Fibroblast of skin of scalp (primary cell): ENCODE measurements at places on chromosomes 3 and 15.
A peak's percentile ranks its signal among the peaks of the same experiment; 100 is the strongest.

GRCh38 chr3:150346266-150346665 lies 61.8 kb upstream of the TSC22D2 start:
- DNase-seq = no peak

- DNase-seq = no peak
Measured at GRCh38 chr15:77225646-77226045, 154.7 kb upstream of the TSPAN3 start.

GRCh38 chr15:88804257-88804656 lies 1.0 kb downstream of the ACAN start:
- peak; percentile 31 for DNase-seq

- DNase-seq = peak; percentile 69
Measured at GRCh38 chr3:66483006-66483405, 17.8 kb downstream of the LRIG1 start.

DNA sequence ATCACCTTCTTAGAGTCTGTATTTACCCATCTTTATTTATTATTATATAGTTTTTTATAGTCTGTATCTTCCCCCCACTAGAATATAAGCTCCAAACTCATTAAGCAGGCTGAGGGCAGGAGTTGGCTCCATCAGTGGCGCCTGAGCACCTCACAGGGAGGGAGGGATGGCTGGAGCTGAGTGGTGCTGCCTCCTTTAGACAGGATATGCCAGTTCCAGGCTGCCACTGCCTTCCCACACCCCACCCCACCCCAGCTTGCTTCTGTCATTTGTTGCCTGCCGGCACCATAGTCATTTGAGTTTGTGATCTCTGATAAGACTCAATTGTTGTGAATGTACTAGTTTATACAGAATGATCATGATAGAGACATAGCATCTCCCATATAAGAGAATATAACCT lies 85.5 kb downstream of the KLHL25 start:
- no peak for DNase-seq

GRCh38 chr15:85652457-85652856 lies 142.3 kb downstream of the KLHL25 start:
- no peak for DNase-seq

GRCh38 chr3:53255423-53255774 lies 423 bp downstream of the TKT start:
- no peak for DNase-seq

GRCh38 chr3:47197287-47197686 lies 33.4 kb upstream of the SETD2 start:
- DNase-seq = no peak

GRCh38 chr15:75666823-75667501 lies 19.2 kb downstream of the SNX33 start:
- DNase-seq = peak; percentile 100

DNA sequence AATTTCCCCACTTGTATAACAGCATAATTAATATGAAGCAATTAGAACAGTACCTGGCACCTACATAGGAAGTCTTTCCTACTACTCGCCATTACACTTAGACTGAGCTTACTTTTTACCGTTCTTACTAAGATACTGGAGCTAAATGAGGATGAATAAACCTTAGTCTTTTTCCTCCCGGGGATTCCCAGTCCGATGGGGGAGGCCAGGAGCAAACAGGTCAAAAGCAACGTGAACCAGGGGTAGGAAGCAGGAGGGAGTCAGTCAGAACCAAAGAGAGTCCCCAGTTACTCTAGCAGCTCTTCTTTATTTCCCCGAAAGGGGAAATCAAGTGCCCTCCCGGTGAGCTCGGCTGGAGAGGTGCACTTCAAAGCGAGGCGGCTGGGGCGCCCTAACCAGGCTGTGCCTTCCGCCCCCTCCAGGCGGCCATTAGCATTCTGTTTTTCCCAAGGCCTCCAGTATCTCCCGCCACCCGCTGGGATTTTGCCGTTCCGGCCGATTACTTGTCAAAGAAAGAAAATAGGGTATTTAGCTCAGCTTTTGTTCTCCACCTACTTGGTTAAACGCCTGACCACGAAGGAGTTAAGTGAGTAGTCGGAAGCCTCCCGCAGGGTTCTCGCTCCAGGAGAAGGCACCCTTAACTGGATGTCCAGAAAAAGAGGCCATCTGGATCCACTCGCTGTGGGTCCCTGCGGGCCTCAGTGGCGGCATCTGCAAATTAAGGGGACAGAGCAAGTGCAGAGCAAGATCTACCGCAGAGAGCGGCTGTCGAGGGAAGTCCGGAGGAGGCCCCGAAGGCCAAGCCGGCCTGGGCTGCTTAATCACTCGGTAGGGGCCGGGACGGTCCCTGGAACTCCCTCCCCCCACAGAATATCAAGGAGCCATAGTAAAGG lies 6.3 kb upstream of the EOMES start:
- no peak for DNase-seq

- peak; percentile 46 for DNase-seq
Measured at GRCh38 chr3:194879991-194880939, 194.6 kb downstream of the FAM43A start.

- DNase-seq = no peak
Measured at GRCh38 chr3:16512435-16513140, 911 bp downstream of the RFTN1 start.

DNA sequence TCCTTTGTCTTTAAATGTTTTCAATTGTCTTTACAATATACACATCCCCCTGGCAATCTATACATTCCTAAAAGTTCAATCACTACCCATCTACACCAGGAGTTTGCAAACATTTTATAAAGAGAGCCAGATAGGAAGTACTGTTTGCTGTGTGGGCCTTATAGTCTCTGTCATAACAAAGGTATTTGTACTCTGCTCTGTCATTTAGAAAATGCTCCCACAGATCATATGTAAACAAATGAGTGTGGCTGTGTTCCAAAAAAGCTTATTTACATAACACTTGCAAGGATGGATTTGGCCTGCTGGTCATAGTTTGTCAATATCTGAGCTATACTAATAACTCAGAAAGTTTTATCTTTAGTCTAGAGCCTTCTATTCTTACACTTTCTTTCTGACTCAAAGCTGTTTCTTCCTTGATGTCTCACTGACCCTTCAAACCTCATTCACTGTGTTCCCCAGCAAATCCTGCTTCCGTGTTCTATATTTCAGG lies 511.9 kb downstream of the GBE1 start:
- DNase-seq = peak; percentile 70

GRCh38 chr3:50591196-50591741 lies 20.3 kb downstream of the CISH start:
- DNase-seq = no peak

GRCh38 chr3:126959921-126960603 lies 22.9 kb upstream of the PLXNA1 start:
- DNase-seq = peak; percentile 51

- no peak for DNase-seq
Measured at GRCh38 chr3:107781253-107781652, 258.5 kb downstream of the BBX start.

GRCh38 chr15:58492661-58493397 lies 61.0 kb downstream of the LIPC start:
- DNase-seq = peak; percentile 23

GRCh38 chr3:141308588-141309218 lies 59.6 kb upstream of the ZBTB38 start:
- peak; percentile 59 for DNase-seq

- no peak for DNase-seq
Measured at GRCh38 chr3:134092208-134092701, 62.5 kb upstream of the SLCO2A1 start.

DNA sequence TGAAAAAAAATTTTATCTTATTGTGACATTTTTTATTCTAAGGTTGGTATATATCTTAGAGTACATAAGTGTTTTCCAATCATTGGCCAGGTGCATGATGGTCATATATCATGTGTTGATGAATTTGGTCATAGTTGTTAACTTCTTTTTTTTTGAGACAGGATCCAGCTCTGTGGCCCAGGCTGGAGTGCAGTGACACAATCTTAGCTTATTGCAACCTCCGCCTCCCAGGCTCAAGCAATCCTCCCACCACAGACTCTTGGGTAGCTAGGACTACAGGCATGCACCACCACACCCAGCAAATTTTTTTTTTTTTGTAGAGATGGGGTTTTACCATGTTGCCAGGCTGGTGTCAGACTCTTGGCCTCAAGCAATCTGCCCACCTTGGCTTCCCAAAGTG lies 44.0 kb downstream of the PCCB start:
- DNase-seq = no peak

DNA sequence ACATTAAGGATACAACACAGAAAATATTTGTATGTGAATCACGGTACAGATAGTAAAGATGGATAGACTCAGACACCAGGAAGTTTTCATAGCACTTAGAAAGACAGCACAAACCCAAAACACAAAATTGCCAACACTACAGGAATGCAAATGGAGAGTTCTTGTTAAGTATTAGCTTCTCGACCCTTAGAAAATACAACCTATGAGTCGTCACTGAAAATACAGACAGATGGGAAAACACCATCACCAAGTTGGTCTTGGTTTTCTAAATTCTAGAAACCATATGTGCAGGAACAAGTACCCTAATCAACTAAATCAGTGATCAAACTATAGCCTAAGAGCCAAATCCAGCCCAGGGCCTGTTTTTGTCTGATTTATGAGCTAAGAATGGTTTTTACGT lies 50.7 kb downstream of the PEAK1 start:
- peak; percentile 43 for DNase-seq

DNA sequence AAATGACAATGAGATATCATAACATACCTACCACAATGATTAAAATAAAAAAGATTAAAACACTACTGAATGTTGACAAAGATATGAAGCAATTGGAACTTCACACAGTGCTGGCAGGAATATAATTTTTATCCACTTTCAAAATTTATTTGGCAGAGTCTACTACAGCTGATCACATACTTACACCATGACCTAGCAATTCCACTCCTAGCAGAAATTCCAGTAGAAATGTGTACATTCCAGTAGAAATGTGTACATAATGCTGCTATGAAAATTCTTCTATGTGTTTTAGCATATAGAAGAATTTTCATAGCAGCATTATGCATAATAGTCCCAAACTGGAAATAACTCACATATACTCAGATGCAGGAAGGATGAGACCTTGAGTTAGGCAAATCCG lies 43.5 kb downstream of the IFT57 start:
- peak; percentile 86 for DNase-seq

GRCh38 chr15:48636511-48636910 lies 9.0 kb downstream of the FBN1 start:
- peak; percentile 94 for DNase-seq

DNA sequence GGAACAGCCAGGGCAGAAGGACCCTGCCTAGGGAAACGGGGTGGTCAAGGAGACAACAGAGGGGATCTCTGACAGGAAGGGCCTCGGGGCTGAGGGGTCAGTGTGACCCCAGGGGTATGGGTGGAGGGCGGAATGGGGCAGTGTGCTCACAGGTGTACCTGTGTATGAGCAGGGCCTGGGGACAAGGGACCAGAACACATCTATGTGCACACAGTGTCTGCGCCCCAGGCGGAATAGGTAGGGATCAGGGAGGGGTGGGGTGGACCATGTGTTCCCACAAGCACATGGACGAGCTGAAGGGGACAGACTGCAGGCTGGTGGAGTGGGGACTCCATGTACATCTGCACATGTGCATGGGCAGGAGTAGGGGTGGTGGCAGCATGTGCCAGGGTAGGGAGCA lies 5.0 kb upstream of the TLR9 start:
- DNase-seq = no peak

- DNase-seq = no peak
Measured at GRCh38 chr3:187006864-187007630, 76.7 kb downstream of the ST6GAL1 start.

GRCh38 chr3:168624892-168625448 lies 529.2 kb upstream of the GOLIM4 start:
- DNase-seq = no peak

GRCh38 chr3:47802734-47803479 lies at the start of gene DHX30:
TSS of gene DHX30 (plus strand) at chr3:47803138. CDS start at chr3:47810684, 7,546 bp downstream.
- DNase-seq = peak; percentile 85

GRCh38 chr3:25511972-25512721 lies 84.1 kb downstream of the RARB start:
- DNase-seq = no peak

- no peak for DNase-seq
Measured at GRCh38 chr3:174792864-174793263, 66.3 kb upstream of the NAALADL2 start.

- DNase-seq = peak; percentile 77
Measured at GRCh38 chr3:54853573-54854404, 74.1 kb downstream of the LRTM1 start.

DNA sequence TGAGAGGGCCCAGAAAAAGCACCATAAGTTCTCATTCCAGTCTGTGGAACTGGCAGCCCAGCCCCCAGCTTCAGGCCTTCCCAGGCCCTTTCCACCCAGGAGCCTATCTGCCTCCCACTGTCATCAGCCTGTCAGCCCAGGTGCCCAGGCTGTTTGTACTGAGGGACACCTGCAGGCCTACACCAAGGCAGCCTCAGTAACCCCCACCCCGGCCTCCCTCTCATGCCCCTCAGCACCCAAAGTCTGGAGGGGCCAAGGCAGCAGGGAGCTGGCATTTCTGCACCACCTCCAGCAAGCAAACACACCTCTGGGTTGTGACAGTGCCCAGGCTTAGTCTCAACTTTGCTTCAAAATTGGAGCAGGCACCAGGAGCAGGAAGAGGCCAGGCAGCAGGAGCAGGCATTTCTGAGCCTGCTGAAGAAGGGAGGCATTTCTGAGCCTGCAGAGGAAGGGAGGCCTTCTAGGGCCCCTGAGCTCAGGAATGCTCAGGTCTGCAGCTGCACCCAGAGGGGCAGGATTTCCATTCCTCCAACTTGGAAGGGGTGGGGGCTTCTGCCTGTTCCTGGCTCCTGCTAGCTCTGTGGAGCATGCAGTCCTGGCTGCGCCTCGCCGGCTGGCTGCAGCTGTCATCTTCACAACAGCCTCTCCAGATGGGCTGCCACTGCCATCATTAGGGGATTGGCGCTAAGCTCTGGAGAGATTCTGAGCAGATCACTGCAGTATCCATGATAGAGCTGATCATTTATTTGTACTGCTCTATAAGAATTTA lies 396.1 kb downstream of the UNC13C start:
- DNase-seq = no peak

- DNase-seq = no peak
Measured at GRCh38 chr3:115595611-115596275, 27.6 kb upstream of the GAP43 start.

DNA sequence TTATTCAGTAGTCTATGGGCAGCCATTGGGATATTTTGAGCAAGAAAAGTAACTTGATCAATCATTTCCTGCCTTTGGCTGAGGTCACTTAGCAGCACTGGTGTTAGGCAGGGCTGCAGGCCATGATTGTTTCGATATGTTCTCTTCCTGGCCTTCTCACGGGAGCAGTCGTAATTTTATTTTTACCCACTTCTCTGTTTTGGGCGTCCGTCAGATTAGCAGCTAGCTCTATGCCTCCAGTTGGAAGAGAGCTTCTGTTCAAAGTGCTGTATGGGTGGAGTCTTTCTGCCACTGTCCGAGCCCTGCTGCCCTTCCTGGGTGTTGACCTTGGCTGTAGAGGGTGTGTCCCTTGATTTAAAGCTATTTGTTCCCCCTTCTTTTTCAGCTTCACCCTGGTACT lies 123.4 kb upstream of the ROPN1 start:
- DNase-seq = no peak

GRCh38 chr15:39823634-39824033 lies 41.0 kb upstream of the FSIP1 start:
- no peak for DNase-seq

DNA sequence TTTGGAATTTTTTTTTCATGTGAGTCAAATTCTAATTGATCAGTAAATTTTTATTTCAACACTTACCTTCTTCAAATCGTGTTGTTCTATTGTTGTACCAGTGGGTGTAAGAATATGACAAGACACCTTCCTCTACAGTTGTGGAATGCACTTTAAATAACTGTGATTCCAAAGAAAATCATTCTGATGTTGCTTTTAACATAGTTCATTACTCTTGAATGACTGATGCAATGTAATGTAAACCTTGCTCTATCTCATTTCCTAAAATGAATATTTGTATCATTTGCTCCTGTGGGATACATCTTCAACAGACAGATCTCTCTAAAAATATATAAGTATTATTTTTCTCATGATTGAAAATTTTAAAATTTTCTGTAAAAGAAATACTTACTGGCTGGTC lies 313.4 kb downstream of the RBMS3 start:
- peak; percentile 77 for DNase-seq
